Activated CD4-positive, alpha-beta T cell treated with anti-CD3 and anti-CD28 coated beads for 36 hours (primary cell): ENCODE measurements at places on chromosomes 13 and 19. TPM values are rescaled to one million over a fixed set of nuclear protein-coding genes. Genes with fewer than 3 reads are reported as not detected.

- no peak for DNase-seq
Observed at GRCh38 chr13:91014696-91015095, 332.8 kb upstream of the MIR17HG start.

DNA sequence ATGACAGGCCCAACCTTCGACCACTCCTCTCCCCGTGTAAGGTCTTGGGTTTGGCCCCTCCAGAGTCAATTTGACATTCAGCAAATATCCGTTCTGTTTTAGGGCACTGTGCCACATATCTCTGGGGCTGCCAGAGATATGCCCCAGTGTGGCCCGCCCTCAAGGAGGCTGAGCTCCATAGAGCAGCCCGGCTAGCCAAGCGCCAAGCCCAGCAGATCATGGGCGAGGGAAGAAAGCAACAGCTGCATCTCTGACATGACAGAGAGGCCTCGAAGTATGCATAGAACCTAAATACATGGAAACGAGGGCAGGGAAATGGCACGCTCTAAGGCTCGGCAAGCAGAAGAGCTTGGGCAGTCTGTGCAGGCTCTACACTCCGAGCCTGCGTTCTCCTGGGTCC is 124.5 kb downstream of the USP12 start:
- no peak for DNase-seq

DNA sequence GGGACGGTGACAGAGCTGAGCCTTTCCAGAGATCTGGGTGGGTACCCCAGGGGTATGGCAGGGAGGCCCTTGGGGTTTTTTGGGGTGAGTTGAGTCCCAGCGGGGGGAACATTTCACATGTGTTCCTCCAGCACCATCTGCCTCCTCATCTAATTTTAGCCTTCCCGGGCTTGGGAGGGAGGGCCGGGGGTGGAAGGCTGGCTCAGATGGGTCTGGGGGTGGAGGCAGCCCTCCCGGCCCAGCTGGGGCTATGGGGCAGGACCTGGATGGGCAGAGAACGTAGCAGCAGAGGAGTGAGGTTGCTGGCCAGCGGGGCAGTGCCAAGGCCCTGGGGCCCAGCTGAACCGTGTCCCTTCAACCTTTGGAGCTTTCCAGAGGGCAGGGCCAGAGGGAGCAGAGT is 23.5 kb downstream of the ADGRL1 start:
- no peak for DNase-seq

- no peak for DNase-seq
Observed at GRCh38 chr13:49494645-49495044, 1.1 kb upstream of the PHF11 start.

- DNase-seq, result no peak
Observed at GRCh38 chr13:102928941-102929675, 83.3 kb downstream of the ERCC5 start.

GRCh38 chr13:35978607-35979316 is 152.4 kb downstream of the DCLK1 start:
- DNase-seq, result peak; percentile 40

DNA sequence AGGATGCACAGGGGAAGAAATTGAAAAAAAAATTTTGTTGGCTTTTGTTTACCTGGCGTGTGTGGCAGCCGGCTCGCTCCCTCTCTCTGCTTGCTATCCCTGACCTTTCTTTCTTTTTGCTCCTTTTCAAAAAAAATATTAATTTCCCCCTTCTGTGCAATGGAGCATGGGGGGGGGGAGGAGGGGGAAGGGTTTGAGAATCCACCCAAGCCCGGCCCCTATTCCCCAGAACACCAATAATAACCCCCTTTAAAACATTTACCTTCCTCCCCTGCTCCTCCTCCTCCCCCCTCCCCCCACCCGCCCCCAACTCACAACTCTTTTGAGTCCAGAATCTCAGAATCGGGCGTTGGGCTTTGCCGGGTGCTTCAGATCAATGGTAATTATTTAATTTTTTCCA is 28.4 kb downstream of the NFIX start:
- no peak for DNase-seq

- no peak for DNase-seq
Observed at GRCh38 chr13:113397608-113398425, 33.9 kb upstream of the GRTP1 start.

- no peak for DNase-seq
Observed at GRCh38 chr19:42247640-42248199, 5.3 kb upstream of the GSK3A start.

DNA sequence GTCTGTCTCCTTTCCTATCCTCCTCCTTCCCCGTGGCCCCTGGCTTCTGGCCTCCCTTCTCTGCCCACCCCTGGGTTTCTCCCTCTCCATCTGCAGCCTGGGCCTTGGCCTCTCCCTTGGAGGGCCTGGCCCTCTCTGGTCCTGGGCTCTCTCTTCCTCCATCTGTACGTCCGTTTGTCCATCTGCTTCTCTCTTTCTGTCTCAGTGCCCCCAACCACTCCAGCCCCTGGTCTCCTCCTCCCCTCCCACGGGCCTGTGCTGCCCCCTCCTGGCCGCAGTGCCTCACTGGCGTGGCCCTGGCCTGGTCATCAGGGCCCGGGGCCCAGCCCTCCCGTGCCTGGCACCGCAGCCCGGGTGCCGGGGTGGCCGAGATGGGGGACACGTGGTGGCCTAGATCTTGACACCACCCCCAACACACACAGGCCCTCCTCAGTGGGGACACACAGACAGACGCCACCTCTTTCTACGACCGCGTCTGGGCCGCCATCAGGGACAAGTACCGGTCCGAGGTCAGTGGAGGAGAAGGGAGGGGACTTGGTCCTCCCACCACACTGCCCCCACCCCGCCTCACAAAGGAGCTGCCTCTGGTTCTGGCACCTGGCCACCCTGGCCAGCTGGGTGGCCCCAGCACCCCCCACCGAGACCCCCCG is 11.3 kb downstream of the PRKCSH start:
- DNase-seq, result peak; percentile 66

GRCh38 chr13:90201676-90202460 is 1145.6 kb upstream of the MIR17HG start:
- DNase-seq, result no peak

Gene RXFP2
- not detected for total RNA-seq

Gene TYK2
- total RNA-seq, result 197 TPM

Gene BRCA2
- total RNA-seq, result 34.1 TPM

Gene SYNE4
- 1.7 TPM for total RNA-seq

Gene KASH5
- total RNA-seq, result 0.96 TPM

Gene KLK2
- total RNA-seq, result not detected

Gene C1QTNF9
- total RNA-seq, result not detected

Gene ZNF225
- 2.6 TPM for total RNA-seq
